ENCODE measurements at places on chromosomes 16 and 17.

- no peak for DNase-seq
Observed at GRCh38 chr17:70476368-70476767, 307.0 kb downstream of the KCNJ2 start.

DNA sequence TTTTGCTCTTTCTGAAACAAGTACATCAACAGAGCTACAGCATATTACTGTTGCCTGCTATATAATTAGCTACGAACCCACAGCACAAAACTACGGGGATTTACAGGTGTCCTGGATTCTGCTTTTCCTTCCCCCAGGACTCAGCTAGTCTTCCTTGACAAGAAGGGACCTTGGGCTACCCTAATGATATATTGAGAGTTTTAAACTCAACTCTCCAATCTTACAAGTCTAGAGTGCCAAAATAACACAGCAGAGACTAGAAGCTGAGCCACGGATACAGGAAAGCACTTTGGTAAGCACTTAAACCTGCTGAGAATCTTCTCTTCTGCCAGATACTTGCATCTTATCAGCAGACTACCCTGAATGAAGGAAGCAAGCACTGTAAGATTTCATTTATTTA lies 161.4 kb upstream of the C17orf78 start:
- no peak for DNase-seq

- no peak for DNase-seq
Observed at GRCh38 chr17:59851439-59852375, 41.0 kb downstream of the TUBD1 start.

- no peak for DNase-seq
Observed at GRCh38 chr16:12902511-12903372, 1.3 kb downstream of the SHISA9 start.

GRCh38 chr17:75637143-75637538 lies 3.9 kb downstream of the SMIM5 start:
- DNase-seq: no peak

GRCh38 chr17:42530952-42531454 lies 5.0 kb upstream of the NAGLU start:
- no peak for DNase-seq

GRCh38 chr17:14091367-14091766 lies 22.1 kb downstream of the COX10 start:
- no peak for DNase-seq

GRCh38 chr16:89094252-89094879 lies 714 bp downstream of the ACSF3 start:
- DNase-seq: no peak

DNA sequence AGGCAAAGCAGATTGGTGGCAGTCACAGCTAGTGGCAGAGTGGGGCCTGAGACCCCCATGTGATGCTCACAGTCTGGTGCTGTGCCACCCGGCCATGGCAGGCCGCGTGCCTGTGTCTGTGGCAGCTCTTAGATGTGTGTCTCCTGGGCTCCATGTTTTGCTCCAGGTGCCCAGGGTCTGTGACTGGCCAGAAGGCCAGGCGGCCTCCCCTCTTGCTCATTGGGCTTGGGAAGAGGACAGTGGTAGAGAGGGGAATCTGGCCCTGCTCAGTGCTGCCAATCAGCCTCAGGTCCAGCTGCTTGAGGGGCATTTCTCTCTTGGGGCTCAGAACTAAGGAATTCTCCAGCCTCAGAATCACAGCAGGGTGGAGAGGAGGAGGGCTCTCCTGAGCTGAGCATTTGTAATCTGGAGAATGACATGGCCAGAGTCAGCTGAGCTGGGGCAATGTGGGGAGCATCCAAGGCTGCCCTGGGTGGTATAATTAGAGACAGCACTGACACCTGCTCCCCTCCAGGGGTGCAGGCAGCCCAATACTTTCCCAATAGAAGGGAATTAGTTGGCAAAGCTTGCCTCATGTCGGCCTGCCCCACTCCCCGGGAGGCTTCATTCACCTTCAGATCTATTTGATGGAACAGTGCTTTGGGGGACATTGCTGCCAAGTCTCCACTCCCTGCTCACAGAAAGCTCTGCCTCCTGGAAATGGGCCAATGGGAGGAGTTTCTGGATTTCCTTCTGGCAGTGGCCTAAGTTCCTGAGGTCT lies 2.7 kb upstream of the LASP1NB start:
- DNase-seq: no peak

DNA sequence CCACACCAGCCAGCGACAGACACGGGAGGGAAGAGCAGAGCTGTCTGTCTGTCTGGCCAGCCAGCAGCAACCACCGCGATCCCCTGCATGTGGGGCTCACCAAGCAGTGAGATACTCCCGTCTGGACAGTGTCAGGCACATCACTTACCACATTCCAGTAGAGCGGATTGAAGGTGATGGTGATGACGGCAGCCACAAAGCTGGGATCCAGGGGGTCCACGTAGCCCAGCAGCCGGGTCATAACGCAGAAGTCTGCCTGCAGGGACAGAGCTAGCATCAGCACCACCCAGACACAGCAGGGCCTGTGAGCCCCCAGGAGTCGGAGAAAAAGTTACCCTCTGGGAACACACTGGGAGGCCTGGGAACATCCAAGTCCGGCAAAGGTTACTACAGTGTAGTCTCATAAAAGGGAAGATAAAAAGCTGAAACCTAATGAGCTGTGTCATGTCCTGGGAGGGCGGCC lies 14.7 kb downstream of the PEMT start:
- no peak for DNase-seq

DNA sequence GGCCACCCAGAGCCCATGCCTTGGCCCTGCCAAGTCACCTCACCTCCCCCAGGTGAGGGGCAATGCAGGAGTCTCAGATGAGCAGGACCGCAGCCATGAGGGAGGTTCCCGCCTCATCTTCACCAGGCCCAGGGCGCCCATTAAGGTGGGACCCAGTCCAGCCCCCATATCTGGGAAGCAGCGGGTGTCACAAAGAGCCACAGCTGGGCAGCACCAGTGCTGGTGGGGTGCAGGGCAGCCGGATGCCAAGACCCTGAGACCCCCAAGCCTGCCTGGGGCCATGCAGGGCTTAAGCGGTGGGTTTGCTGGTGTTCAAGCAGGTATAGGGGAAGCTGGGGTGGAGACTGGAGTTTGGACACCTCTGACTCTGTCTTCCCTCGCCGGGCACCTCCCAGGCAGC lies 237.8 kb upstream of the GSE1 start:
- DNase-seq: no peak

GRCh38 chr17:752002-752619 lies at the start of gene GEMIN4:
GEMIN4 (minus strand) TSS chr17:752264; CDS start chr17:752142, 122 bp downstream.
- peak; percentile 99 for DNase-seq

GRCh38 chr17:64171041-64171440 lies 41.1 kb upstream of the ERN1 start:
- DNase-seq: no peak

DNA sequence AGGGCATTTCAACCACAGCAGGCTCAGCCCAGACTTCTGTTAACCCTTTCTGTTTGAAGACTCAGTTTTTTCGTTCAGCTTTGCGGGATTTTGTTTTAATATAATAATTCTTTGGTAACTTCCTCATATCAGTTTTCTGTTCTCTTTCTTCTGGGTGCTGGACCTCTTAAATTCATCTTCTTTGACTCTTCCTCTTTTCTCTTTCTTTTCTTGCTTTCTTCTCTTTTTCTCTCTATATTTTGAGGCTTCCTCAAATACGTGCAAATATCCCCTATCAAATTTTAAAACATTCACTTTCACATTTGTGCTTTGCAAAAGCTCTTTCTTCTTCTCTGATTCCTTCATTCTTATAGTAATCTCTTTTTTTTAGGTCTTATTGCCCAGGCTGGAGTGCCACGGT lies 136.3 kb downstream of the HS3ST3B1 start:
- no peak for DNase-seq

GRCh38 chr16:27096375-27096774 lies 29.6 kb downstream of the C16orf82 start:
- DNase-seq: no peak

DNA sequence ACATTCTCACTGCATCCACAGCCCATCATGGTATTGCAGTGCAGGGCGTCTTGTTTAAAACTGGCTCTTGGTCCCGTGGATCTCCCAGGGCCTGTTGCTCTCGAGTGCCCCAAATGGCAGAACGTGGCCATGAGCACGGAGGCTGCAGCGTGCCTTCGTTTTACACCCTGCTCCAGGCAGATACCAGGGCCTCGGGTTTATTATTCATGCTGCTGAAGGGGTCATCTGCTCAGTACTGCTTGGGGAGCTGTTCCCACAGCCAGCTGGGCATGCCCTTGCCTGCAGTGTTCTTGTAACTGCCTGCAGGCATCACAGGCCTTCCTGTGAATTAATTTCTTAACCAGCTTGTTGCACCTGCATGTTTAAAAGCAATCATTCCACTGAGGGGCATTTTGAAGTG lies 129.7 kb upstream of the CHMP6 start:
- DNase-seq: peak; percentile 54

GRCh38 chr17:19361326-19361725 lies 1.2 kb downstream of the B9D1 start:
- DNase-seq: no peak

DNA sequence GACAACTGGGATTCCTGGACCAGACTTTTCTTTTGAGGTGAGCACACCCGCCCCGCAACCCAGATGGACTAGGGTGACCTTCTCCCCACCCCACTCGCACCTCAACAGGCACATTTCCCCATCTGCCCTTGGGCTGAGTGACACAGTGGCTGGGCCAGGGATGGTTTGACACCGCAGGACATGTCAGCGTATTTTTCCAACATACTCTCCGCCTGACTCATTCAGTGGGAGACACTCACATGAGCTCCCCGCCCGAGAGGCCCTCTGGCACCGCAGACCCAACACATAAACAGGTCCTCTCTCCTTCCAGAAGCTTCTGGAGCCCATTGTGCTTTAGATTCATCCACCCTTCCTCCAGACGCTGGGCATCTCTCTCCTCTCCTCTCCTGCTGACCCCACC lies 69.4 kb downstream of the ZDHHC7 start:
- DNase-seq: no peak

Data from activated T-cell treated with anti-CD3 and anti-CD28 coated beads for 48 hours (primary cell).